Small intestine (tissue), 16 donors: ENCODE measurements at places on chromosomes 3 and 15. TPM values are rescaled to one million over a fixed set of nuclear protein-coding genes. Genes with fewer than 3 reads are reported as not detected.

SLC6A20 gene
- polyA plus RNA-seq, result 10.9 TPM

KNG1 gene
- not detected for polyA plus RNA-seq

MIX23 gene
- 45.8 TPM for polyA plus RNA-seq

PTPN9 gene
- 21.0 TPM for polyA plus RNA-seq

IL17RB gene
- polyA plus RNA-seq, result 2.4 TPM

SCN11A gene
- not detected for polyA plus RNA-seq

ADAMTS17 gene
- polyA plus RNA-seq, result 0.54 TPM

KLF15 gene
- polyA plus RNA-seq, result 0.45 TPM
